GM23338 (cell line): ENCODE measurements at places on chromosomes 11 and 22.
A peak's percentile ranks its signal among the peaks of the same experiment; 100 is the strongest.

GRCh38 chr22:45630436-45630835, 41.2 kb upstream of the ATXN10 start:
- peaks cover 50% of the 10 kb centered on the region for H3K4me1 ChIP-seq
- no peaks in the 10 kb centered on the region for H3K27me3 ChIP-seq
- peak overlapping the region; percentile 36; the same call in 1 of the 2 replicates for H3K27ac ChIP-seq
- H3K36me3 ChIP-seq: no peaks in the 10 kb centered on the region
- peak overlapping the region; percentile 29; the same call in 1 of the 2 replicates for H3K4me3 ChIP-seq

DNA sequence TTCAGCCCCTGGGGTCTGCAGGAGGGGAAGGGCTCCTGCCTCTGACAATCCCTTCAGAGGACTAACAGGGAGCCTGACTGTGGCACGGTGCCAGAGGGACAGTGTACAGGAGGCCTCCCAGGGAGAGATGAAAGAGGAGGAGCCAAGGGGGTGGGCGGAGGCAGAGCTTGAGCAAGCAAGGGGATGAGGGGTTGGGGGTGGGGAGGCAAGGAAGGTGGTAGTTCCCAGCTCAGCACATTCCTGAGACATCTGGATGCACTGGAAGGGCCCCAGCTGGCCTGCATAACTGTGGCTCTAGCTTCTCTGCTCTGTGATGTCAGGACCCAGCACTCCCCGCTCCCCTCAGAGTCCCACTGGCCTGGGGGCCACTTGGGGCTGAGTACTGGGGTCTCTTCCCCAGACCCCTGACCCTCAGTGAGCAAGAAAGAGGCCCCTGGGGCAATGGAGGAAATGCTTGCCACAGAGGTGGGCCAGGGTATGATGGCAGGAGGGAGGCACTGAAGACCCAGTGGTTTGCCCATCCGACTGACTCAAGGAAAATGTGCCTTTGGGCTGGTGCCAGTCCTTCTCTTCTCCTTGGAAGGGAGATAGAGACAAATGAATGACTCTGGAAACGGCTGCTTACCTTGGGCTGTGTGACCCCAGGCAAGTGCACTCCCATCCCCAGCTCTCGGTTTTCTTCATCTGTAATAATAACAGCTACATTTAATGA, 13.3 kb downstream of the CREB3L1 start:
- H3K36me3 ChIP-seq: no peaks in the 10 kb centered on the region
- peak overlapping the region; percentile 94 for H3K27ac ChIP-seq
- no peaks in the 10 kb centered on the region for H3K27me3 ChIP-seq
- peak overlapping the region; percentile 41 for H3K4me3 ChIP-seq
- DNase-seq: peak; percentile 98

GRCh38 chr22:33921525-33922348, 1.5 kb upstream of the LARGE1 start:
- H3K27ac ChIP-seq: peak overlapping the region; percentile 95
- peak overlapping the region; percentile 92 for H3K4me3 ChIP-seq
- peak; percentile 93 for DNase-seq
- H3K36me3 ChIP-seq: no peaks in the 10 kb centered on the region
- H3K27me3 ChIP-seq: peaks cover 11% of the 10 kb centered on the region

DNA sequence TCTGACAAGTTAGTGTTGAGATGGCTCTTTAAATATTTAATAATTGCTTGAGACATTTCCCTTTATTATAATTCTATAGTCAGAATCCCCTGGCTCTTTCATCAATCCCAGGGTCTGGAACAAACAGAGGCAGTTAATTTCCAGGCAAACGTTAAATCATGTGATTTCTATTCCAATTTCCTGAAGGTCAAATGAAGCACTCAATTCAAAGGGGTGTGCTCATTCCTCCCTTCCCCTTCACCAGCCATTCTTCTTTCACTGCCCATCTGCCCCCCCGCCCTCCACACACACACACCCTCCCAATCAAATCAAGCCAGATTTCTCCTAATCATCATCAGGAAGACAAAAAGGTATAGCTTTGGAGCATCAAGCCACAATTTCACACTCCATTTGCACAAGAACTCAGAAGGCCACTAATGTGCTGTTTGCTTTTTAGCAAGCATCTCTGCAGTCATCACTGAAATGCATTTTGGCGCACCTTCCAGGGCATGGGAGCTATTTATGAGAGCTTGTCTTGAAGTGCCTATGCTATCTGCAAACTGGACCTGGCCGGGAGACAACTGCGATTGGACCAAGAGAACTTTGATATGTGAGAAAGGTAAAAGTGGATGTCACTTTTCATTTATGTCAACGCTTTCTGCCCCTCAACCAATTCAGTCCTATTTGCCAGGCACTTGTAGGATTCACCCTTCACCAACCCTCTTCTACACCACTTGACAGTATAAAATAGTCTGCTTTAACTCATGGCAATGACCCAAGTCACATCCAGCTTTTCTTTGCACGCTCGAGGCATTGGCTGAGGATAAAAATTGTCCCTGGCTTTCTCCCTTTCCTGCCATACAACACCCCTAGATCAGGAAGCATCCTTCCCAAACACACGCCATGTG, 315.1 kb upstream of the API5 start:
- no peak overlapping the region for H3K27ac ChIP-seq
- no peaks in the 10 kb centered on the region for H3K4me1 ChIP-seq
- H3K36me3 ChIP-seq: no peaks in the 10 kb centered on the region
- DNase-seq: no peak
- no peak overlapping the region for H3K4me3 ChIP-seq

DNA sequence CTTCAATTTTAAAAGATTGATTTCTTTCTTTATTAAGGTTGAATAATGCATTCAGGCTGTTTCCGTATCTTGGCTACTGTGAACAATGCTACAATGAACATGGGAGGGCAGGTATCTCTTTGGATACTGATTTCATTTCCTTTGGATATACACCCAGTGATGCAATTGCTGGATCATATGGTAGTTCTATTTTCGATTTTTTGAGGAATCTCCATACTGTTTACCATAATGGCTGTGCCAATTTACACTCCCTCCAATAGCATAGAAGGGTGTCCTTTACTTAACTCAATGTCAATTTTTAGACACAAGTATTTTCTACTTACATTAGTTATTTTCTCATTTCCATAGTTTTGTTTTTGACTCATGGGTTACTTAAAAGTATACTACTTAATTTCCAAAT, 8.0 kb downstream of the RTCB start:
- no peaks in the 10 kb centered on the region for H3K27me3 ChIP-seq
- no peak overlapping the region for H3K4me3 ChIP-seq
- no peaks in the 10 kb centered on the region for H3K4me1 ChIP-seq
- H3K27ac ChIP-seq: no peak overlapping the region
- peaks cover 65% of the 10 kb centered on the region for H3K36me3 ChIP-seq

DNA sequence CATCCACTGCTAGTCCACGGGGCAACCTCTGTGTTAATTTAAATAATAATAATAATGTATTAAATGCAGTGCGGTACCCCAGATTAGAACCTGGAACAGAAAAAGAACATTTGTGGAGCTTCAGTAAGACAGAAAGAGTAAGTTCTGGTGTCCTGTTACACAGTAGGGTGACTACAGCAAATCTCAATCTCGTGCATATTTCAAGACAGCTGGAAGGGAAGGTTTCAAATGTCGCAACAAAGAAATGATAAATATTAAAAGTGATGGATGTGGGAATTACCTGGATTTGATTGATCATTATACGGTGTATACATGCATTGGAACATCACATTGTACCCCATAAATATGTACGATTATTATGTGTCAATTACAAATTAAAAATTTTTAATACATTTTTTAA, 1.7 kb upstream of the RAC2 start:
- H3K4me1 ChIP-seq: peaks cover 7% of the 10 kb centered on the region; the same call in 1 of the 2 replicates
- H3K4me3 ChIP-seq: no peak overlapping the region
- H3K27ac ChIP-seq: no peak overlapping the region
- H3K36me3 ChIP-seq: no peaks in the 10 kb centered on the region
- no peaks in the 10 kb centered on the region for H3K27me3 ChIP-seq

- no peak for DNase-seq
- H3K36me3 ChIP-seq: peaks cover 3% of the 10 kb centered on the region; the same call in 1 of the 2 replicates
- no peaks in the 10 kb centered on the region for H3K27me3 ChIP-seq
- H3K27ac ChIP-seq: no peak overlapping the region
Observed at GRCh38 chr11:38282718-38283117, 1684.7 kb upstream of the RAG2 start.

DNA sequence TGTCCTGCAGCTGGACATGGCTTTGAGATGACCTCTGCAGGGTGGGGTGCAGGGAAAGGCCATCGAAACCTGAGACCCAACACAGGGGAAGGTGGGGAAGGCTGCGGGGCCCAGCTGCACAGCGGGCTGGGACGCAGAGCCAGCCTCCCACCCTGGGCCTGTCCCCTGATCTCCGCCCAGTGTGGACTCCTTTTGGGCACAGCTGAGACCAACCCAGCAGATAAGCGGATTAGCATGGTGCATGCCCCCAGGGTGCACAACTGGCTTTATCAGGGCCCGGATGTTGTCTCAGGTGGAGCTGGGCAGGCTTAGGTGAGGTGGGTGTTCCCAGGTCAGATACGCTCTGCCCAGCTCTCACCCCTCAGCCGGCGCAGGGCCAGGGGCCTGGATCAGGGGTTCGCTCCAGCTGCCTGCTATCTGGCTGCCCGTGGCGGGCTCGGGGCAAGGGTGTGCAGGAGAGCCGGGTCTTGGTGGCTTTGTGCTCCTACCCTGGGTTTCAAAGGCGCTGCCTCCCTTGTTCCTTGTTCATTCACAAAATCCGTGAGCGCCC, 28.1 kb upstream of the MUC5AC start:
- no peak for DNase-seq
- no peak overlapping the region for H3K4me3 ChIP-seq
- H3K27me3 ChIP-seq: no peaks in the 10 kb centered on the region
- no peak overlapping the region for H3K27ac ChIP-seq
- no peaks in the 10 kb centered on the region for H3K4me1 ChIP-seq

GRCh38 chr11:94326947-94327346, 22.6 kb downstream of the IZUMO1R start:
- H3K36me3 ChIP-seq: no peaks in the 10 kb centered on the region; the same call in 1 of the 2 replicates
- no peak overlapping the region for H3K27ac ChIP-seq
- no peak for DNase-seq
- no peak overlapping the region for H3K4me3 ChIP-seq

GRCh38 chr22:40659166-40659565, 20.1 kb upstream of the MCHR1 start:
- peaks cover 4% of the 10 kb centered on the region for H3K4me1 ChIP-seq
- no peak overlapping the region for H3K27ac ChIP-seq

DNA sequence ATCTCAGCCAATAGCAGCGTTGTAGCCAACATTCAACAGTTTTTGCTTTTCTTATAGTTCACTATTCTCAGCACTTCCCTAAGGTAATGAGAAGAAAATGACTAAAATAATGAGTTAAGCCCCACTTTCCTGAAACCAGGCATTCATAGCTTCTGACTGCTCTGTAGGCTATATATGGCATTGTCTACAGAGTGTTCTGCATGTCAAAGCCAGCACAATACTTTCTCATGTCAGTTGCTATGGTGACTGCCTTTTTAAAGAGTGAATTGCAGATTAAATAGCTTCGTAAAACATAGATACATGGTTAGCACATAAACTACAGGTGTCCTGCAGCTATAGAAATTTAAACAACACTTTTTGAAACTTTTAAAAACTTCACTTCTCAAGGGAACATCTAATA, 1256.1 kb upstream of the CNTN5 start:
- no peak overlapping the region for H3K4me3 ChIP-seq
- H3K27me3 ChIP-seq: no peaks in the 10 kb centered on the region

DNA sequence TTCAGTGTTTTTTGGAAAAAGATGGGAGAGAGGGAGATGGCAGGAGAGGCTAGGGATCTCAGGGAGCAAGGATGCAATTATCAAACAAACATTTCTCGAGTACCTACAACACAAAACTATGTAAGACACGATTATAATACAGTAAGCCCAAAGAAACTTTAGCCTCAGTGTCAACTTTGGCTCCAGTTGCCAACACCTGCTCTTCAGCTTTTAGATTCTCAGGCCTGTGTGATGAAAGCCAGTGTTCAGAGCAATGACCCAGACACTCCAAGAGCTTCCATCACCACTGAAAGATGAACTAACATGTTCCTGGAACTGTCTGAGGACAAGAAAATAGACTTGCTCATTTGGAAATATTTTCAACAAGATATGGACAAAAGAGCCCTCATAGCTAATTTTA, 31.4 kb upstream of the CEP295 start:
- H3K4me3 ChIP-seq: no peak overlapping the region
- DNase-seq: no peak
- no peaks in the 10 kb centered on the region for H3K27me3 ChIP-seq
- no peak overlapping the region for H3K27ac ChIP-seq
- H3K4me1 ChIP-seq: no peaks in the 10 kb centered on the region

- no peaks in the 10 kb centered on the region for H3K27me3 ChIP-seq
- no peak overlapping the region for H3K27ac ChIP-seq
- H3K4me1 ChIP-seq: peaks cover 17% of the 10 kb centered on the region; the same call in 1 of the 2 replicates
- DNase-seq: no peak
- no peak overlapping the region for H3K4me3 ChIP-seq
Observed at GRCh38 chr11:35402751-35403660, 16.4 kb downstream of the SLC1A2 start.

DNA sequence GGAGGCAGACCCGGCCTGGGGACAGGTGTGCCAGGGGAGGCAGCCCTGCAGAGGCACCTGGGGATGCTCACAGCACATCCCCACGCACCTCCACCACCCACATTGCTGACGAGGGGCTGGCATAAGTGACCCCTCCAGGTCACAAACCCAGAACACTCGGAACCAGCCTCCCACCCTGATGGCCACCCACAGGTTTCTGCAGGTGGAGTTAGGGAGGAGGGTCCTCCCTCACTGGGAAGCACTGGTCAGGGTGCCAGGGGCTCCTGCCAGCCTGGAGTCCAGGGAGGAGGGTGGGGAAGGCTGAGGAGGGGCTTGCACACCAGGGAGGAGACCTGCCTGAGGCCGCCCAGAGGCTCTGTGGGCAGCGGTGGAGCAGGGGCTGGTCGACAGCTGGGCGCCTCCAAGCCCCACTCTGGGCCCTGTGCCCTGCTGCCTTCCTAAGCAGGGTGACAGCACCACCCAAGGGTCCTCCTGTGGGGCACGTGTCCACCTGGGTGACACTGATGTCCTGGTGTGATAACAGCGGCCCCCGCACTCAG, 51.0 kb upstream of the CARS1 start:
- H3K4me3 ChIP-seq: no peak overlapping the region
- no peak overlapping the region for H3K27ac ChIP-seq
- H3K27me3 ChIP-seq: no peaks in the 10 kb centered on the region
- peaks cover 10% of the 10 kb centered on the region for H3K36me3 ChIP-seq
- no peak for DNase-seq
- no peaks in the 10 kb centered on the region for H3K4me1 ChIP-seq

DNA sequence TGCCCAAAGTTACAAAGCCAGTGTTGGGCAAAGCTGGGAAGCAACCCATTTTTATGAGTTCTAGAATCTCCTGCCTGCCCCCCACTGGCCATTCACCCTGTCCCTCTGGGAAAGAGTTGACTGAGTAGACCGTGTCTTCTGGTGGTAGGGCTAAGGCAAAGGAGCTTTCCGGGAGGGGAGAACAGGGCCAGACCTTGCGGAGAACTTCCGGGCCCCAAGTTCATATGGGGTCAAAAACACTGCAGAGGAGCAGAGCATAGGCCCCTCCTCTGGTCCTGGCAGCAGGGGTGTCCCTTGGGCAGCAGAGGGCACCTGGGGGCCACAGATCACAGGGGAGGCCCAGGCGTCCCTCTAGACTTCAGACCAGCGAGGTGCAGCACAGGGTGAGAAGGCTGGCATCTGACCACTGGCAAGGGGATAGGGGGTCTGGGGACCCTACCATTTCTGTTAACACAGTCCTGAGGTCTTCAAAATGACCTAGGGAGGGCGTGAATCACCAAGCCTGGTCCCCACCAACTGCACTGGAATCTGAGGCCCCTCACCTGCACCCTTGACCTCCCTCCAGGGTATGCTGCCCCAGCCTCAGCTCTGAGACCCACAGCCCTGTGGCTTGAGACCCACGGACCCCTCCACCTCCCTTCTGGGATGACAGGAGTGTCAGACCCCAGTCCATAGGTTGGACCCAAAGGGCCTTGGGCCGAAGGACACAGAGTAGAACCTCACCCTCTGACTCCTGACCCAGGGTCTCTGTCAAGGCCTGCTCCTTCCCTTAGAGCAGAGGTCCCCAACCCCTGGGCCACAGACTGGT, 1.3 kb upstream of the ARAP1 start:
- H3K27me3 ChIP-seq: peaks cover 19% of the 10 kb centered on the region
- H3K36me3 ChIP-seq: no peaks in the 10 kb centered on the region
- H3K27ac ChIP-seq: no peak overlapping the region
- DNase-seq: no peak
